ENCODE measurements at places on chromosomes 11 and 22.

DNA sequence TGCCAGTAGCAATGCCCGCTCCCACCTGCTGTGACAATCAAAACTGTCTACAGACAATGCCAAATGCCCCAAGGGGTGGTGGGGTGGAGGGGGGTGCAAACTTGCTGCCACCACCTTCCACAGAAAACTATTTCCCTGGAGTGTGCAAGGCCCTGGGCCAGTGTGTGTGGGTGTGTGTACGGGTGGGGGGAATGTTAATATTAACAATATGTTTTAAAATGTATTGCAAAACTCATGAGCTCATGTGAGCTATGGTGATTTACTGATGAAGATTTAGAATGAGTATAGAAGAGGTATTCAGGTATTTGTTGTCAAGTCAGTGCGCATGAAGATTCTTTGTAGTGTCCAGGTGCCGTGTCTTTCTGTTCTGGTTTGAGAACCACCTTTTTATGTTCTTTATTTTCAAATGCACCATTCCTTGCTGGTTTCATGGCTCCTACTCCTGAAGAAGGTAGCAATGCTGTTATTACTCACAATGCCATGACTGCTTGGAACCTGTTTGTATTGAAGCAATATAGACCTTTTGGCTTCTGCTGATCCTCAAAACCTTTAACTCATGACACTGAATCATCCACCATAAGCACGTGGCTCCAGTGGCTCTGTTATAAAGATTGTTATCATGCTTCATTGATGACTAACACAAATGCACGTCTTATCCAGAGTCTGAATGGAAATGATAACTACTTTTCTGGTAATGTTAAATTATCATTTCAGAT is 29.9 kb upstream of the AQP11 start:
- DNase-seq: no peak

GRCh38 chr11:5574654-5575053 is 6.0 kb upstream of the OR52B6 start:
- DNase-seq: no peak

GRCh38 chr11:133842053-133842452 is 3.3 kb downstream of the SPATA19 start:
- DNase-seq: no peak

- DNase-seq: no peak
Measured at GRCh38 chr11:2728663-2729332, 29.0 kb upstream of the KCNQ1OT1 start.

GRCh38 chr11:24240496-24241175 is 256.2 kb upstream of the LUZP2 start:
- no peak for DNase-seq

GRCh38 chr11:11571893-11572292 is 49.9 kb downstream of the GALNT18 start:
- no peak for DNase-seq

GRCh38 chr11:82757660-82758357 is 24.1 kb upstream of the FAM181B start:
- no peak for DNase-seq

Data from HL-60 (cell line).